Activated naive CD8-positive, alpha-beta T cell treated with anti-CD3 and anti-CD28 coated beads for 36 hours (primary cell): ENCODE measurements at places on chromosomes 7 and 10. TPM values are rescaled to one million over a fixed set of nuclear protein-coding genes. Genes with fewer than 3 reads are reported as not detected.

GRCh38 chr7:155670521-155670920, 26.1 kb downstream of the RBM33 start:
- no peak for DNase-seq

DNA sequence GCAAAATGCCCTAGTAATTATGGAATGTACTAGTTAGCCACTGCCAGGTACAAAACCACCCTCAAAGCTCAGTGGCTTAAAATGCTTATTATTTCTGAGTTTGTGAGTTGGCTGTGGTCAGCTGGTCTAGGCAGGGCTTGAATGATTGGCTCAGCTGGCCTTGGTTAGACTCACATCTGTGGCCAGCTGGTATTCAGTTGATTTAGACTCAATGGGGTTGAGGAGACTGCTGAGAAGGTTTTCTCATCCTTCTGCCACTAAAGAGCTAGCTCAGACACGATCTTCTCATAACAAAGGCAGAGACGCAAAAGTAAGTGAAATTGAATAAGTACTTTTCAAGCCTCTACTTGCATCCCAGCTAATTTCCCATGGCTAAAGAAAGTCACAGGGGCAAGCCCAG, 57.1 kb upstream of the CYP2C18 start:
- DNase-seq = no peak

Gene KIAA1217
- total RNA-seq = 1.5 TPM

GRCh38 chr7:118109607-118110006, 74.4 kb upstream of the LSM8 start:
- DNase-seq = no peak

- no peak for DNase-seq
These were observed 185.1 kb upstream of the PRPS1L1 start for GRCh38 chr7:18212758-18213157.

Gene GTF2I
- total RNA-seq = 158 TPM

Gene GHRHR
- not detected for total RNA-seq

DNA sequence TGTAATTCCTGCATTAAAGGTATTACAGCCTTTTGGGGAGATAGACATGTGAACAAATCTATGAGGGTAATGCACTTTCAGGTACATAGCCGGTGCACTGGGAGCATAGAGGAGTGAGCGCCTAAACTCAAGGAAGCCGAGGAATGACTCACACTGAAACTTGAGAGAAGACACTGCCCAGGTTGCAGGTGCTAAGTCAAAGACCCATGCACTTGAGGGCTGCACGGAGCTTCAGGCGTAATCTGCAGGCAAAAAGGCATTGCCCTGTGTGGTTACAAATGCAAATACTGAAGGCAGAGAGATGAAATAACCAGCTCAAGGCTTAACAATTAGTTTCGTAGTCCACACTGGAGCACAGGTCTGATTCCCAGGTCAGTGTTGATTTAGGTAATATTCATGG, 51.0 kb upstream of the OSBPL3 start:
- no peak for DNase-seq

GRCh38 chr7:130881091-130881798, 147.2 kb upstream of the KLF14 start:
- no peak for DNase-seq

Gene VPS37D
- total RNA-seq = 0.44 TPM

Gene ALDH18A1
- 127 TPM for total RNA-seq

GRCh38 chr7:135246191-135246825, 12.7 kb downstream of the STRA8 start:
- no peak for DNase-seq

GRCh38 chr7:29214816-29215215, 20.2 kb downstream of the CHN2 start:
- DNase-seq = no peak

DNA sequence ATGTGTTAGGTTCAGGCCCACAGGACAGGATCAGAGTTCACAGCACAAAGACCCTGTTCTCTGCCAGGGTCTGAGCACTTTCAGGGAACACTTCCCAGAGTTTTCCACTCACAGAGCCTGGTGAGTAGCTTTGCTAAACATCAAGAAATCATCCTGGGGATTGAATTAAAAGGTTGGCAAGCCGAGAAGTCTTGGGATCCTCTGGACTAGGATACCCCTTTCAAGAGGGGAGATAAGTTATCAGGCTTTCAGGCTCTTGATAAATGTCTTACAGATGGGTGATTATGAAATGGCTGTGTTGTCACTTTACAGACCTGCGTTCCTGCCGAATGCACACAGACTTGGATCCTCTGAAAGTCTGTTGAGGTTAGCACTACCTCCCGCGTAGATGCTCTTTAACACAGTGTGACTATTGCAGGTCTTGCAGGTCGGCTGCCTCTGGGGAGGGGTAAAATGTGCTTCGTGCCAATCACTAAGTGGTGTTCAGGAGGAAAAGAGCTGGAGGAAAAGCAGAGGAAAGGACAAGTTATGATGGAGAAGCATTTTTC, 473.5 kb upstream of the AKR1E2 start:
- DNase-seq = no peak

GRCh38 chr7:44377134-44377463, 51.7 kb upstream of the CAMK2B start:
- DNase-seq = no peak

DNA sequence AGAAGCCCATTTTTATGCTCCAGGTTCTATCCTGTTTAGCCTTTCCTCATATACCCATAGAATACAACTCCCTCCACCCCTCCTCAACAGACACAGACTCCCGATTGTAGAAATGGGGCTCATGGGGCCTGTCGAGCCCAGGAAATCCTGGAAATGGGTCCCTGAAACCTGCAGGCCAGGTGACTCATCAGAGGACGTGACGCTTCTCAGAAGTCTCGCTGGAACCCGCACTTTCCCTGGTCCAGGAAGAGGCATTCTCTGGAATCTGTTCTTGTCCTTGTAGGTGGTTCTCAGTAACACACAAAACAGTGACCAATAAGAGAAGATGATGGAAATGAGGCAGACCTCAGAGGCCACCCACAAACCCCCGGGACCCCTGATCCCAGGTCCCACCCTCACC, 244.8 kb upstream of the PPP2R2D start:
- no peak for DNase-seq

Gene PITRM1
- total RNA-seq = 75.5 TPM

DNA sequence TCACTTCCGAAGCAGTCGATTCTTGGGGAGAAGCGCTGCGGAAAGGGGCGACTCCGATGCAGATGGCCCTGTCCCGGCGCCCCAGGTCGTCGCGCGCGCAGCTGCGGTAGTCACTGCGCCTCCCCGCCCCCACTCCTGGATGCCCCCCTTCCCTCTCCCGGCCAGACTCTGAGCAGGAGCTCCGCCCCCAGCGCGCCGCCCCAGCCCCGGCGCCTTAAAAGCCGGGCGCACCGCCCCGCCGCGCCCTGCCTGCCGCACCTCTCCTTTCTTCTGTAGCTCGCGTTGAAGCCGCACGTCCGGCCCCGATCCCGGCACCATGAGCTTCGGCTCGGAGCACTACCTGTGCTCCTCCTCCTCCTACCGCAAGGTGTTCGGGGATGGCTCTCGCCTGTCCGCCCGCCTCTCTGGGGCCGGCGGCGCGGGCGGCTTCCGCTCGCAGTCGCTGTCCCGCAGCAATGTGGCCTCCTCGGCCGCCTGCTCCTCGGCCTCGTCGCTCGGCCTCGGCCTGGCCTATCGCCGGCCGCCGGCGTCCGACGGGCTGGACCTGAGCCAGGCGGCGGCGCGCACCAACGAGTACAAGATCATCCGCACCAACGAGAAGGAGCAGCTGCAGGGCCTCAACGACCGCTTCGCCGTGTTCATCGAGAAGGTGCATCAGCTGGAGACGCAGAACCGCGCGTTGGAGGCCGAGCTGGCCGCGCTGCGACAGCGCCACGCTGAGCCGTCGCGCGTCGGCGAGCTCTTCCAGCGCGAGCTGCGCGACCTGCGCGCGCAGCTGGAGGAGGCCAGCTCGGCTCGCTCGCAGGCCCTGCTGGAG, at the start of gene INA:
TSS of gene INA (plus strand) at position 243 of the 817 bp plus-strand sequence. CDS start at position 317, 74 bp downstream.
- DNase-seq = peak; percentile 65

Gene CHRM2
- total RNA-seq = not detected

Gene CNTNAP2
- 0.22 TPM for total RNA-seq

Gene PODXL
- total RNA-seq = 0.70 TPM

DNA sequence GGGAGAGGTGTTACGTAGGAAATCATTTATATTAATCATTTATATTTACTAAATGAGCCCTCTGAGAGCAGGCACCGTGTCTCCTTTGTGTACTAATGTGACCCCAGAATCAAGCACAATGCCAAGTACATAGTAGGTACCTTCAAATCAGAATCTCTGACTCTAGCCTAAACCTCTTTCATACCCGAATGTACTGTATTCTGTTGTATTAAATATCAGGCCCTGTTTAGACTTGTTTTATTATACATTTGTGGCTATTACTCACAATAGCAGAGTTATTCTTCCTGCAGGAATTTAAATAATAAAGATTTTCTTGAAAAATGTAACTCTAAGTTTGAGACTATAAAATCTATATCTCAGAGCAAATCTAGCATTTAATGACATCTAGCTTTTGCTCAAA, 297.3 kb downstream of the EXOC4 start:
- no peak for DNase-seq
